ENCODE measurements at places on chromosomes 7 and 10.

GRCh38 chr7:72170475-72170874 is 241.7 kb downstream of the CALN1 start:
- DNase-seq = no peak

GRCh38 chr7:5339955-5340354 is 57.2 kb downstream of the SLC29A4 start:
- no peak for DNase-seq

GRCh38 chr10:11679946-11680345 is 62.2 kb upstream of the ECHDC3 start:
- no peak for DNase-seq

DNA sequence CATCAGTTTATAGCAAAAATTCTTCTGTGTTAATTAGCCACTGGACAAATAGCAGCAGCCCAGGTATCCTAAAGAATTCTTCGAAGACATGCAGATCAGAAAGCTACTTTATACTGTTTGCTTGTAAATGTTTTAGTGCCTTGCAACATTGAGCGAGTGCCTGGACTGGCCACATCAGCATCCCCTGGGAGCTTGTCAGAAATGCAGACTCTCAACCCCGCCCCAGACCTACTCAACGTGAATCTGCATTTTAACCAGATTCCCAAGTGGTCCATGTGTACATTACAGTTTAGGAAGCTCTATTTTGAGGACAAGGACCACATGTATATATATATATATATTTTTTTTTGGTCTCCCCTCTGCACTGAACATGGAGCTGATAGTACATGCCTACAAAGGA is 18.5 kb upstream of the PLEKHS1 start:
- no peak for DNase-seq

GRCh38 chr10:60253484-60253883 is 136.2 kb downstream of the ANK3 start:
- no peak for DNase-seq

- DNase-seq = no peak
Measured at GRCh38 chr7:38478404-38478803, 152.8 kb downstream of the AMPH start.

- no peak for DNase-seq
Measured at GRCh38 chr10:82742478-82742877, 867.5 kb downstream of the NRG3 start.

DNA sequence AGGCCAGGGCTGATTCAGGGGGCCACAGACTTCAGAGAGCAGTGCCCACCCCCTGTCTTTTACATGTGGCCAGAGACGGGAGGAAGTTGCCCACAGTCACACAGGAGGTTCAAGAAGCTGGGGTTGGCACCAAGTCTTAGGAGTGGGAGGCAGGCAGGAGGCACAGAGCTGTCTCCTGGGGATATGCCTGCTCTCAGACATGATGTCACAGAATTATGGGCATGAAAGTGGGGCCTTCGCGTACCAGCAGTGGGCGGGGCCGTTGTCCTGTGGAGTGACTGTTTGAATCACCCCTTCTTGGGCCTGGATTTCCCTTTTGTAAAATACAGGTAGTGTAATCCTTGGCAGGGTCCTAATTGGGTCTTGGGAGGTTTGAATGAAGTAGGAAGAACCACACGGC is 81.2 kb upstream of the PPIF start:
- no peak for DNase-seq

DNA sequence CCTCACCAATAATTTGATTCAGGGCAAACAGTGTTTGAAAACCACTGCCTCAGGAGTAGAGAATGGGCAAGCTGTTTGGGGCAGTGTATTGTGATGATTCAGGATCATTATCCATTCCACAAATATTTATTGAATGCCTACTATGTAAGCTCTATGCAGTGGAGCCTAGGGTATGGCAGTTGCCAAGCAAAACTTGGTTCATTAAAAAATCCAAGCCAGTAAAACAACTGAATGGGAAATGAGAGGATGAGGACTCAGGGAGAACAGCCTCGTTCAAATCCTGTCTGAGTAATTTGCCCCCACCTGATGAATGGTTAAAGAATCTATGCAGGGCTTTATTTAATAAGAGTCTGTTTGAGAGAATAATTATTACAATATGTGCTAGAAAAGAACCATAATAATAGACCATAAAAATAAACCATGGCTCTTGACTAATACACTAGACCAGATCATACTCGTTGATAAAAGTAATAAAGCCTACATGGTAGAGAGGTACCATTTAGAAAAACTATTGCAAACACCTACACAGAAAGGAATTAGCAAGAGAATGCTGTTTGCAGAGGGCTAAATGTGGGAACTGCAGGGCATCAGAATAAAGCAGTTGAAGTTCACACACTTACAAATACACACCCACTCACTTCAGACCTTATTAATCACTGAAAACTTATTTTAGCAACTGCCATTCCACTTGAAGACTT is 71.7 kb downstream of the CREB5 start:
- no peak for DNase-seq

DNA sequence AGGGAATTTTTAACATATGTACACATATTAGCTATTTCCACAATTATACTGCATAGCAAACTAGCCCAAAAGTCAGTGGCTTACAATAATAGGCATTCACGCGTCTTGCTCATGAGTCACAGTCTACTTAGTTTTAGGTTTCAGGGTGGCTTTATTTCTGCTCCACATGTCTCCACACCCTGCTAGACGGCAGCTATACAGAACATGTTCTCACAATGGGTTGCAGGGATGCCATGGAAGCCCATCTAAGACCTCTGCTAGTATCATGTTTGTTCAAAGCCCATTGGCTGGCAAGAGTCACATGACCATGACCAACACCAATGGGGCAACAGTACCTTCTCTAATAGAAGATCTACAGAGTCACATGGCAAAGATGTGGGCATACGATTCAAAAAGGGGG is 96.3 kb upstream of the NEBL start:
- DNase-seq = no peak
